ENCODE measurements at places on chromosomes 7 and 10.

- no peak for DNase-seq
Observed at GRCh38 chr10:71269301-71270288, 49.5 kb upstream of the SLC29A3 start.

DNA sequence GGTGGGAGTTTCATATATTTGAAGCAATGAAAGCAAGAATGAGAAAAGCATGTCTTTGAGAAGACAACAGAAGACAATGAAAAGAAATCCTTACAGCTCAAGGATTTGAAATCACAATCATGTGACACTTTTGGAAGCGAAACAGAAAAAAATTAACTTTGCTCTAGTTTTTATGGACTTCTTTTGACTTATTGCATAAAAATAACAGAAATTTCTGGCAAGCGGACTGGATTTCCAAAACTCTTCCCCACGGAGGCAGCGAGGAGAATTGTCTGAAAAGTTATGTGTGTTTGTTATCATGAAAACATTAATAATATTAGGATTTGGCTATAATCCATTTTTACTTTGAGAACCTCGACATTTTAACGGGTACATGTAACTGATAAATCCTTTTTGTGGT lies 223.3 kb downstream of the LRMDA start:
- DNase-seq: no peak

- DNase-seq: no peak
Observed at GRCh38 chr7:95867309-95867708, 95.0 kb downstream of the DYNC1I1 start.

DNA sequence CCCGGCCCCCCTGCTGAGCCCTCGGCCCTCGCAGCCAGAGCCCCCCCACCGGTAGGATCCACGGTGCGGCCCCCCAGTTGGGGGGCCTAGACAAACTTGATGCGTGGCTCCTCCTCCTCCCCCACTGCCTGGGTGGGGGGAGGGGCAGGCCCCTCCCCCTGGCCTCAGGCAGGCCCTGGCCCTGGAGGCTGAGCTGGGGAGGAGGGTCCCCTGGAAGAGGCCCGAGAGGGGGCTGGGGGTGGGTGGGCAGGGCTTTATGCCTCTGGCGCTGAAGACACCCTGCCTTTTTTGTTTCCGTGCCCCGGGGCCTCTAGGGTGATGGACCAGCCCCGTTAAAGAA lies 3.7 kb downstream of the VPS37D start:
- DNase-seq: no peak

DNA sequence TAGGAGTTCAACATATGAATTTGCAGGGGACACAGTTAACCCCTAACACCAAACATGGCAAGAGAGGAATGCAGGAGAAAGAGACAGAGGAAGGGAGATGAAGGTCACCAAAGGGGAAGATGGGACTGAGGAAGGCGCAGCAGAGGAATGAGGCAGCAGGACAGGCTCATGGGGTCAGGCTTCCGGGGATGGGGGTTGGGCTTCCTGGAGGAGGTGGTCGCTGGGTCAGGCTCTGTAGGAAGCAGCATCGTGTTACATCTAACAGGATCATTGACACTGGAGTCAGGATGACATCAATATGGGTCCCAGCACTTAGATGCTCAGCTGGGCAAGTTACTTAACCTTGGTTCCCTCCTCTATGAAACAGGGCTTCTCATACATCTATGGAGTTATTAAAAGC lies 113.2 kb downstream of the NPTX2 start:
- no peak for DNase-seq

DNA sequence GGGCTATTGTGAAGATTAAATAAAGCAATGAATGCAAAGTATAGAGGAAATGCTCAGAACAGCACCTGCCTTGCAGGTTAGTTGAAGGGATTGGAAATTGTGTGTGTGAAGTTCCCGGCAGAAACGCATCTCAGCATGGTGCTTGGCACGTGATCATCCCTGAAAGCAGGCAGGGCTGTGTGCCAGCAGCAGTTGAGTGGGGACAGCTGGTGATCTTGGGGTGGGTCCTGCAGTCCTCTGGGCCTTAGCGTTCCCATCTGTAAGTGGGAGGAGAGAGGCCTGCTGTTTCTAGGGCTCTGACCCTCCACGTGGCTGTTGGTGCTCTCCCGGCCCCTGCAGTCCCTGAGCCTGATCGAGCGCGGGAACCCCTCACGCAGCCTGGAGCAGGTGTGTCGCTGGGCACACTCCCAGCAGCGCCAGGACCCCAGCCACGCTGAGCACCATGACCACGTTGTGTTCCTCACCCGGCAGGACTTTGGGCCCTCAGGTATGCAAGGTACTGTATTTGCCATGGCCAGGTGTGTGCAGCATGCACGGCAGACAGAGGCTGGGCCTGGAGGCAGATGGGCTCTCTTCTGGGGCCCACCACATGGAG lies 55.3 kb downstream of the TBATA start:
- DNase-seq: no peak

DNA sequence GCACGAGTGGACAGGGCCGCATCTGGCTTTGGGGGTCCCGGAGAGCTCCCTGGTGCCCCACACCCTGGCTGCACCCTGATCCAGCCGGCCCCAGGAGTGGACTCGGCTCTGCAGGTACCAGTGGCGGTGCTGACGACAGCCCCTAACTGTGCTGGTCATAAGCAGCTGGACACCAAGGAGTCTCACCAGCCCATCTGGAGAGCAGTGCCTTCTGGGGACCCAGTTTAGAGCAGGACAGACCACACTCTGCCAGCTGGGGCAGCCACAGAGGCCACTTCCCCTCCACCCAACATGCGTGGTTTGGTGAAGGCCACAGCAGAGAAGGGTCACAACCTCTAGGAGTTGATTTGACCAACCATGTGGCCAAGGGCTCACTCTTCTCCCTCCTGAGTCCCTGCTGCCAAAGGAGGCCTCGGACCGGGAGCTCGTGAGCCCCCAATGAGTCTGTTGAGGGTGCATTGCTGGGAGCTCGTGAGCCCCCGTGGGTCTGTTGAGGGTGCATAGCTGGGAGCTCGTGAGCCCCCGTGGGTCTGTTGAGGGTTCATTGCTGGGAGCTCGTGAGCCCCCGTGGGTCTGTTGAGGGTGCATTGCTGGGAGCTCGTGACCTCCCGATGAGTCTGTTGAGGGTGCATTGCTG lies 16.0 kb upstream of the INPP5A start:
- DNase-seq: no peak

GRCh38 chr10:104416851-104417250 lies 63.2 kb downstream of the CFAP58 start:
- DNase-seq: no peak

GRCh38 chr7:945556-946255 lies 8.8 kb downstream of the ADAP1 start:
- DNase-seq: no peak

DNA sequence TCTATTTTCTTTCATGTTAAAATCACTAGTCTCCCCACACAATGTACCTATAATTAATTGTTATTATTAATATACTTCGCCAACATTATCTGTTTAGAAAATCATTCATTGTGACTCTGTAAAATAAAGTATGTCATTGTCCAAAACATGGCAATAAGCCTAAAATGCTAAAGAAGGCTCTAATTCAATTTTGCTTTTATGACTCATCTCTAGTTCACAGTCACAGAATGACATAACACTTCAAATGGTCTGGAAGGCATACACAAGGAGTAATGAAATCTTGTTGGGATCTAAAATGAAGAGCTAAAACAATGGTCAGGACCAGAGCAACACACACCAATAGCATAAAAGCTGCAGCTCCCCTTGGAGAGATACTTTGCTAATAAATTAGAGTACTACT lies 505.8 kb downstream of the GPAM start:
- DNase-seq: no peak

DNA sequence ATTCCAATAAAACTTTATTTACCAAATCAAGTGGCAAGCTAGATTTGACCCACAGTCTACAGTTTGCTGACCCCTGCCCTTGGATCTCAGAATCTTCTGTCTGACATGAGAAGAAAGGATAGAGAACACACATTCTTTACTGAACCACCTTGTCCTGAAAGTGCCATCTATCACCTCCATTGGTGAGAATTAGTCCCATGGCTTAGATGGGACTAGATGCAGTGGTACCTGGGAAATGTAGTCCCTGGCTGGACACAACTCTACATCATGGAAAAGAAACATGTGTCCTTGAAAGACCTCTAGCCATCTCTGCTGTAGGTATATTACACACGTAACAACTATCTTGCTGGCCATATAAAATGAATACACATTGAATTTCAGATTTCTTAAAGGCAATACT lies 336.2 kb downstream of the LHFPL3 start:
- DNase-seq: no peak

- no peak for DNase-seq
Observed at GRCh38 chr7:70573071-70573661, 558.8 kb upstream of the GALNT17 start.

DNA sequence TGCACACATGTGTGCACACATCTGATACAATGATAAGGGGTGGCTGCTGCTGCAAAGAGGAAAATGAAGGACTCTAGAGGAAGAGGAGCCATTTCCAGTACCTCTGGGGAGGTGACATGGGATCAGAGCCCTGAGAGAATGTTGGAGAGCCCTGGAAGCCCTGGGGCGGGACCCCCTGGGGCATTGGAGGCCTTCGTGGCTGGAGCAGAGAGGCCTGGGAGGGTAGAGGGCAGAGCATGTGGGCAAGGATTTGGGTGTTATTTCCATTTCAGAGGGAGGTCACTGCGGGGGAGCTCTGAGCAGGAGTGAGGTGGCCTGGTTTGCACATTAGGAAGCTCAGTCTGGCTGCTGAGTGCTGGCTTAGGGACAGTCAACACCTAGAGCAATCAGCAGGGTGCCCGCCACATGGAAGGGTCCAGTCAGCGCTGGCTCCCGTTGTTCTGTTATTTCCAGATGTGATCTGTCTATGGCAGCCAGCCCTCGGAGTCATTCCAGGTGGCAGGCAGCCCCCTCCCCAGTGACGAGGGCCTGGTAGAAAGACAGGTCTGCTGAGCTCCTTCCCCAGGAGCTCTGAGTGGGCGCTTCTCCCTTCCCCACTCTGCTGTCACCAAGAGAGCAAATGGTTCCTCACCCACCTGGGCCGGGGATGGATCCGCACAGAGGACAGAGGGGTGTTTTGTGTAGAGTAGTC lies 24.1 kb upstream of the BTBD16 start:
- no peak for DNase-seq

DNA sequence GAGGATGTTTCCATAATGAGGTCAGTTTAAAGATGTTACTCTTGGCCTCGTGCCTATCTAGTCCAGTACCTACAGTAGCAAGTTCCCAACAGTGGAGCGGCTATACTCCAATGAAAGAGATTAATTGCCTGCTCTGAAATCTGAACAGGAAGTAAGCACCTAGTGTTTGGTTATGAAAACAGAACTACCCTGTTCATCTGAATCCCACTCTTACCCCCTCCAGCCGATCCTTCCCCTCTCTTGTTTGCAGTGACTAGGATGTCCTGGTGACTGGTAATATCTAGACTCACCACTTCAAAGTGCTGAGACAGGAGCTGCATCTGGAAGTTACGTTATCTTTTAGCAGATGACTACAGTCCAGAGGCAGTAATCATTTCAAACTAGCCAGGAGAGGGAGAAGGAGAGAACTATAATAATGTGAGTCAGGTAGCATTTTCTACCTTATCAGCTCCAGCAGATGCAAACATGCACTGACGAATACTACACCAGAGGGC lies 666.7 kb upstream of the NRP1 start:
- DNase-seq: no peak

- no peak for DNase-seq
Observed at GRCh38 chr7:18128846-18129245, 101.2 kb upstream of the PRPS1L1 start.

DNA sequence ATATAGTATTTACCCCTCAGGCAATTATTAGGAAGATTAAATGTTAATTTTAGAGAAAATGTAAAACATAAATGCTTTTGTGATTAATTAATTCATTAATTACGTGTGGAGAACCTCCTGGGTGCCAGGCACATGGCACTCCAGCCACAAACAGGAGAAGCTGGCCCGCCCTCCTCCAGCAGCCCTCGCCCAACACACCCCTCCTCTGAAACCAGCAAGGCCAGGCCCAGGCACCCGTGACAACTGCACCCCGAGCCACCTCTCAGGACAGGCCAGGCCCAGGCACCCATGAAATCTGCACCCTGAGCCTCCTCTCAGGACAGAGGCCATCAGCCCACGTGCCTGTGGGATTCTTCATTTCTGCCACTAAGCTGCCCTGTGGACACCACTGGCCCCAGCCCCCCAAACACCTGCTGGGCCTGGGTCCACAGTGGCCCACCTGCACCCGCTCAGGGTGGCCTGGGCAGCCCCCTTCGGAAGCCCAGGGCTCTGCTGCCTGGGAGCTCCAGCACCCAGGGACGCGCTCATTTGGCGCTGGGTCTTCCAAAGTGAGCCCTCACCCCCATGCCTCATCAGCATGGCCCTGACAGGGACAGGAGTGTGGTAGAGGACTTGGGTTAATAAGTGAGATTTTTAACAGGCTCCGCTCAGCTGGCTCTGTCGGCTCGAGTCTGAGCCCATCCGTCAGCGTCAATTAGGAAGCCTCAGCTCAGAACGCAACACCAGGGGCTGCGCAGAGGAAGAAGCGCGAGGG lies 482.1 kb downstream of the DNAJB6 start:
- no peak for DNase-seq

DNA sequence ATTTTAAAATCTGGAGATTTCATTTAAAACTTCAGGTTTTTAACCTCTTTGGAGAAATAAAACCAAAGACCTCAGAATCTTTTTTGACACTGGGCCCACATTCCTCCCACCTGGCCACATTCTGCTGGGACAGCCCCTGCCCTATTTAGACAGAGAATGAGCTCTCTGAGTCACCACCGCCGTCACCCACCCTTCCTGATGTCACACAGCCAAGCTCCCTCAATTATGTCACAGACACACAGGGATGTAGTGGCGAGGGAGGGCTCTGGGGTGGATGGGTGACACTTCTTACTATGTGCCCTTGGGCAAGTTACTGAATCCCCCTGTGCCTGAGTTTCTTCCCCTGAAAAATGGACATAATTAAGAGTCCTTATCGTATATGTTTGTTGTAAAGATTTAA lies 162.6 kb downstream of the RAB11FIP2 start:
- DNase-seq: no peak

DNA sequence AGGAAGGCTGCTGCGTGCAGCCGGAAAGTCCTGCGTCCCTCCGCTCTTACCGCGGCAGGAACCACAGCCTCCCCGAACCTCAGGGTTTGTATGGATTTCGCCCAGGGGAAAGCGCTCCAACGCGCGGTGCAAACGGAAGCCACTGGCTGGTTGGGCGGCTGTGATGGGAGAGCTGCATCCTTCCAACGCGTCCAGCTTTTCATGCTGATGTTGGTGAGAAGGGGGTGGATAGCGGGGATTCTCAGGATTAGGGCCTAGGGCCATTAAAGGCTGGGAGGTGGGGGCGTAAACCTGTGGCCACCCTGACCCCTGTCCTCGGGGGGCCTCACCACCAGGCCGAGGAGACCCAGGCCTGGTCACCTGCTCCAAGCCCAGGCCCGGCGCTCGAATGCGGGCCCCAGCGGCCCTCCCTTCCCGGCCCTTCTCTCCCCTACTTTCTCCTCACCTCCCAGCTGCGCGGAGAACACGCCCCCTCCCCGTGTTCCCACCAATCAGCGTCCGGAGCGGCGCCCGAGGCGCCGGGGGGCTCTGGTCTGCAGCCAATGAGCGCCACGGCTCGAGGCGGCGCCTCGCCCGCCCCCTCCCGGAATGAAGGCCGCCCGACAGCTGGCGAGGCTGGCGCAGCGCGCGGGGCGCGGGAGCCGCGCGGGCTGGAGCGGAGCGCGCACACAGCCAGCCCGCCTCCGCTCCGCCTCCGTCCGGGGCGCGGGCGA lies 458 bp upstream of the NANOS1 start:
- DNase-seq: peak; percentile 88

GRCh38 chr10:76010703-76011102 lies 579.3 kb downstream of the LRMDA start:
- no peak for DNase-seq

Data from CD4-positive, alpha-beta T cell treated with Interleukin-21 for 1 hour (primary cell).